Stimulated activated CD8-positive, alpha-beta memory T cell treated with anti-CD3 and anti-CD28 coated beads, Interleukin-7, amount 100 ng/mL, for 4 hours (primary cell): ENCODE measurements at places on chromosomes 1 and 21.

DNA sequence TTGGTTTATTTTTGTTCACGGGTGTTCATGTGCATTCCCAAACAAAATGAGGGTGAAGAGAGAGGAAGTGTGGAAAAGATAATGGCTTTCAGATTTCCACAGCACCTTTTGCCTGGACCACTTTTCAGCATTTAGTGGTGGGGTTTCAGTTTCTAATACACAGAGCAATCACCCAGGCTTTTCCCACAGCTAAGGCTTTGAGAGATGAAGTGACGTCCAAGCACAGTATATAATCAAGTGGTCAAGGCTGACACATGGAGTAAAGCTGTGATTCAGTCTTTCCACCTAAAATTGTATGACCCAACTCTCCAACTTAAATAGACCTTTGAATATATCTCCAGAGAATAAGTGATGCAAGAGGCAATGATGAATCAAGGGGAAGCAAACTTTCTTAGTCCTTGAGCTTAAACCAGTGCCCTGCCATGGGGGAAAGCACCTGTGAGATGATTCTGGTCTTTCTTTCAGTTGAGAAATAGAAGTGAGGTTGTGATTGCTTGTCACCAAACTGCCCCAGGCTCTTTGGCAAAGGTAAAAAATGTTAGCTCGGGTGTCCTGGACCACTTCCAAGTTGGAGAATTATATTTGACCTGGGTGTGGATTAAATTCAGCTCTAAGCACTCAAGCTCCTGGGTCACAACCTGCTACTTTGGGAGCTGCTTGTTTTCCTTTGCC is 2.4 kb upstream of the PIK3R3 start:
- no peak for DNase-seq

DNA sequence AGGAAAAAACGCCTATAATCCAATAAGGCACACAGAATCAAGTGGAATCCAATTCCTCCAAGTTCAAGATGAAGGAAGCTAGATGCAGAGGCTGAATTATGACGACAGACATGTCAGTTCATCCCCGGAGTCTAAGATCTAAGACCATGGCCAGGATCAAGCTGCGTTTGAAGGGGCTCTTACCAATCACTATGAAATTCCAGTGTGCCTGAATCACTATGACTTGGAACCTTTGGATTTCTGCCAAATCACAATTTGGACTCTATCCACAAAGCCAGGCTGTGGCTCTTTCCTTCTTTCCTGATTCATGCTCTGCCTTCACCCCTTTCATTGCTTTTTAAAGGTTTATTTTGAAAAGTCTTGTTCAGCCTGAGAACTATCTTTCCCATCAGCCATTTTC is 17.1 kb downstream of the OLIG2 start:
- DNase-seq: no peak

- no peak for DNase-seq
Observed at GRCh38 chr1:171807556-171807955, 26.1 kb downstream of the METTL13 start.

DNA sequence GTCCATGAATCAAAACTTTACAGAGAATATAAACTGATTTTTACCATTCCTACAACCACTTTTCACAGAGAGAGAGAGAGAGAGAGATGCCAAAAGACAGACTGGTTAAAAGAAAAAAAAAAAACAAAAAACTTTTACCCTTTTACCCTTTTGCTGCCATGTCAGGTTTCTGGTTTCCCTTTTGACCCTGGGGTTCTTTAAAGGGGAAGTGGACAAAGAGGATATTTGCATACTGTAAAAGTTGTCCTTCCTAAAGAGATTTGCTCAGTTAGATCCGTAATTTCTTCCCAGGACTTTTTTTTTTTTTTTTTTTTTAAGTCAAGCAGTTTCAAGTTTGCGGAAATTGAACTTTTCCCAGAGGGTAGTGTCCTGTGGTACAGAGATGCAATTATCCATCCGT is 287.8 kb upstream of the RGS18 start:
- no peak for DNase-seq

DNA sequence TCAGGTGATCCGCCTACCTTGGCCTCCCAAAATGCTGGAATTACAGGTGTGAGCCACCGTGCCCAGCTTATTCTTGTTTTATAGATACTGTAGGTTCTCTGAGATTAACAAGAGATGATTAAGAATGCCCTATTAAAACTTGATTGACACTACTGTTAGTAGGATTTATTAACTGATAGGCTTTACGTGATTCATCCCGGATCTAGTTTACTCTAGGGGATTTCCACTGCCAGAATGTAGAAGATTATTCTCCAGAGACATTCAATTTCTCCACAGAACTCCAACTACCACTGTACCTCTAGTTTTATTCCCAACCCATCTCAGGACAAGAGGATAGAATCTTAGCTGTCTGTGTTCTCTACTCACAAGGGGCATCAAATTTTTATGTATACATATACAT is 26.3 kb upstream of the RBM34 start:
- no peak for DNase-seq

DNA sequence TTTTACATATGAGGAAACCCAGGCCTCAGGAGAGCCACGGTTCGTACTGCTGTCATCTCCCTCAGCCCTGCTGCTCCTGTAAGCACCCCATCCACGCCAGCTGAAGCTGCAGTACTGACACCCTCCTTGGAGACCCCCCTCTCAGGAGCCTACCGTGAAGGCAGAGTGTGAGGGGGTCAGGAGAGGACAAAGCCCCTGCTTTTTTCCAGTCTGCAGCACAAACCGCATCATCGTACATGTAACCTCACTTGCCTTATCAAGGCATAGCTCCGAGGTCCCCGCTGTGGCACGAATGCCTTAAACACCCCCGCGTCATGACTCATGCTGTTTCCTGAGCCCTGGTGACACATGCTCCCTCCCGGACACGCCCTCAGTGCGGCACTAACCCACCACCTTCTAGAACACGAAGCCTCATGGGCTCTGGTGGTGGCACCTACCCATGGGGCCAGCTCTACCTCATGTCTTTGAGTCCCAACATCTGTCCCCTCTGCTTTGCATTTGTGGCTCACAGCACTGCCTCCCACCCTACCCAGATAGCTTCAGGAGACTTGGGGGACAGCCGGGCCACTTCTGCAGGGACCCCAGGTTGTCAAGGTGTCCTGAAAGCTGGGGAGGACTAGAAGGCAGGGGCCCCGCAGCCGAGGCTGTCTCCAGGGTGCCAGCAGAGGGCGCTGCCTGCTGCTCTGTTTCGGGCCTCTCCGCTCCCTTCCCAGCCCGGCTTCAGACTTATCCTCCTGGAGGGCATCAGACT is 4.9 kb downstream of the SH3BGRL3 start:
- DNase-seq: peak; percentile 99

DNA sequence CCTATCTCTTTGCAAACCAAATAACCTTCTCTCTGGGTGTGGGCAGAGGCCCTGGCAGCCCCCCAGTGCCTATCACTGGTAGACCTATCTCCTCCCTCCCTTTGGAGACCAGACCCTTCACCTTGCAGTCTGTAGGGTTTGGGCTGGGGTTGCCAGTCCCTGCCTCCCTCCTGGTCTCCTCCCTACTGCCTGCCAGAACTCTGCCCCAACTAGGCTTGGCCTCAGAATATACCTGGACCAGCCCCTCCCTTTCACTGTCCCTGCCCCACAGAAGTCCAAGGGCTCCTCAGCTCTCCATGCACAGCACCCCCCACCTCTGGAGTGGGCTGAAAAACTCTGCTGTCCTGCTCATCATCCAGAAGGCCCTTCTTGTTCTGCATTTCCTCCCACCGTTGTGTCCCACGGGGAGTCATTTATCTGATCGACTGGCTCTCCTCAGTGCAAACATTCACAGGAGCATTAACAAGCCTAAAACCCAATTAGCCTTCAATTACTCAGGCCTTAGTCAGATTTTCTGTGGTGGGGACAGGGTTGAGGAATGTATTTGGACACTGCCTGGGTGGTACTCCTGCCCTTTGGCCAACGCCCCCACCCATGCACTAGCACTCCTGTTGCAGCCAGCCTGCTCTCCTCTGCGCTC is 27.7 kb upstream of the DMBX1 start:
- no peak for DNase-seq

GRCh38 chr21:42580076-42580792 is 66.6 kb downstream of the SLC37A1 start:
- no peak for DNase-seq

GRCh38 chr1:235009561-235010306 is 118.9 kb downstream of the TOMM20 start:
- no peak for DNase-seq

DNA sequence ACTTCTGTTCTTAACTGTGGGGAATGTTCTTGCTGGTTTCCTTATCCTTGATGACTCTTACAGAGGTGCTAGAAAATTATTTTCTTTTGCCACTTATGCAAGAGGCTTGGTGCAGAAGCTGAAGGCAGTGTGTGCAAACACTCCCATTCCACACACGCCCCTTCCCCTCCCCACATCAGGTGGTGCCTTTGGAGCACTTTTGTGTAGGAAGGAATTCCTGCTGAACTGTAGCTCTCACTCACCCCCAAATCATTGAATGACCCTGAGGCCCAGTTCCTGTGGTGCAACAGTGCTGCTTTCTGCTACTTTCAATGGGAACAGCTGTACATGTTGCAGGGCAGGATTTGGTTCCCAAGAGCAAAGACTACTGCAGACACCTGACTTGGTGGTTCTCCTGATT is 101.8 kb downstream of the CD247 start:
- DNase-seq: no peak
